Activated CD4-positive, alpha-beta memory T cell treated with anti-CD3 and anti-CD28 coated beads, Interleukin-2, amount 10 ng/mL, durations not matched to agents 7 days and 5 days (primary cell): ENCODE measurements at places on chromosomes 6 and 20.

DNA sequence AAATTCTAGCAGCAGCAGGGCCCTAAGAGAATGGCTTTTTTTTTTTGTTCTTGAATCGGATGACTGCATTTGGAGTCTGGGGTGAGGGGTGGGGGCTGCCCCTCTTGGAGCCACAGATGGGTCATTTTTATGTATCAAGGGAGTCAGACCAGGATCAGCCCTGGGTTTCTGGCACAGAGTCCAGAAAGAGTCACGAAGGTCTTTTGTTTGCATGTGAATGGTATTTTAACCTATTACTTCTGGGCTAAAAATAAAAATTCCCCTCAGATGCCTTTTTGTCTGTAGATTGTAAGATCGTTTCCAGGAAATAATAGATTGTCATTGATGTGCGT, 72.5 kb downstream of the PHACTR3 start:
- no peak for DNase-seq

- DNase-seq, result no peak
These were observed 496.0 kb upstream of the SPTLC3 start for GRCh38 chr20:12512755-12513154.

DNA sequence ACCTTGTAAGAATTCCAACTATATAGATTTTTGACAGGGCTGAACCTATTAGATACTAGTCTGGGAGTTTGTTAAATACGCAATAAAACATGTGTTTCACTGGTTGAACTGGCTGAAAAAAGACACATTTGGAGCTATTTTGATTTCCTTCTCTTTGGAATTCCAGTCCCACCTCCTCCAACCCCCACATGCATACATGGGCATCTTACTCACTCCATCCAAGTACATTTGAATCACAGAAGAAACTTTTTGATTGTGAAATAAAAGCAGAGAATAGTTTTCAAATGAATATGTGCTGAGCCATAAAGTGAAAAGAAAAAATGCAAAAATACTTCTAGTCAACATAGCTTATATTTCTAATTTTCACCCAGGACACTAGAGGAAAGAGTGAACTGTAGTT, 33.9 kb upstream of the STXBP5 start:
- DNase-seq, result no peak

DNA sequence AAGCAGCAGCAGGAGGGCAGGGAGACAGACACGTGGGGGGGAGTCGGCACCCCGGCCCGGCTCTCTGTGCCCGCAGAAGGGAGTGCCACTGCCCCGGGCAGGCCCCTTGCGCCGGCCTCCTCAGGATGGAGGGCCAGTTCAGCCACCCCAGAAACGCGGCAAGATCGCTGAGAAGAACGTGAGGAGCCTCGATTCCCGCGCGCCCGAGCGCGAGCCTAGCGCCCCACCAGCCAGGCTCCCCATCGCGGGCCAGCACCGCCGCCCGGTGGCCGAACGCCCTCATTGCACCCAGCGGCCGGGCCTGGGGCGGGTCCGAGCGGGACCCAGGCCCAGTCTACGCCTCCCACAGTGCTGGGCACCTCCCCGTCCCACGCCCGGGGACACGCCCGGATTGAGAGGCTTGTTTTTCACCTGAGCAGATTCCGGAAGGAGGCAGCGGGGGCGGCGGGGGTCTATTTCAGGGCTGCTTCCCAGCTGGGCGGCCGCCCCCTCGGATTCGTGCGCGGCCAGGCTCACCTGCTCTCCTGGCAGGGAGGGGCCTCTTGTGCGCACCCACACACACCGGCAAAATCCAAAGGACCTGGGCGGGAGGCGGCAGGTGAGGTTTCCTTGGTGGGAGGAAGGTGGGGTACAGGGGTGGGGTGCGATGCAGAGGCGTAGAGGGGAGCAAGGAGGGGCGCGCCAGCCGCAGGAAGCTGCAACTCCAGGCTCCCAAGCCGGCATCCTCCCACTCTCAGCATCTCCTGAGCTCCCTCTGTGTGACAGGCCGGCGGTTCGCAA, 9.0 kb upstream of the GRM4 start:
- DNase-seq, result peak; percentile 60

DNA sequence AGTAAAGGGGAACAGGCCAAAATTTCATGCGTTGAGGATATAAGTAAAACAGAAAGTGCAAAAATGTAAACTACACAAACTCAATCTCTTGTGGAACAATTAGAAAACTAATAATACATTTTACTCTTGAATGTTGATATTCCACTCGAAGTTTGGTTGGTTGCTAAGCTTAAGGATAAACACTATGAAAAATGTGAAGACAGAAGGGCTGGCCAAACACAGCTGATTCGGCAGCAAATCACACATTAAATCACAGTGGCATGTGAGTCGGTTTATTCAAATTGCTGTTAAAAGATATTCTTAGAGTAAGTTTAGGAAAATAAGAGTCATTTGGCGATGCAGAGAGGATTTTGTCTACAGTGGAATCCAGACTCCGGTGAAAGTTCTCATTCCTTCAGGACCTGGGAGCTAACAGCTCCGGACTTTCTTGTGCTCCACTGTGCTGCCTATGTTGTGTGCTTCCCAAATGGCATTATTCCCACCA, 1.4 kb upstream of the EPM2A start:
- no peak for DNase-seq

DNA sequence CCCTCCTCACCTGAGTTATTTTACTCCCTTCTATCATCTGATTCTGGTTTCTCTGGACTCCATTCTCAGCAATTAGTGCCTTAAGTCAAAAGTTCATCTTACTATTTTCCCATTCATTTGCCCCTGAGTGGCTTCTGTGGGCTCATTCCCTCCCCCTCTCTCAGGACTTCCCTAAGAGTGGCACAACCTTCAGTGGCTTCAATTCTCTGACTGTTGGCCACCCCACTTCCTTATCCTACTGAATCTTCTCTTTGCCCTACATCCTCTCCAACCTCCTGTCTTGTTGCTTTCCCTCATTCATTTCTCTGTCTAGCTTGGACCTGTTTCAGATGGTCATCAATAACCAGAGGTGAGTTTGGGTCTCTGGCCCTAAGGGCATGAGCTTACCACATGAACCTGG, 61.1 kb upstream of the GLP1R start:
- DNase-seq, result no peak

- DNase-seq, result no peak
These were observed 5.7 kb upstream of the CD93 start for GRCh38 chr20:23091721-23092383.

DNA sequence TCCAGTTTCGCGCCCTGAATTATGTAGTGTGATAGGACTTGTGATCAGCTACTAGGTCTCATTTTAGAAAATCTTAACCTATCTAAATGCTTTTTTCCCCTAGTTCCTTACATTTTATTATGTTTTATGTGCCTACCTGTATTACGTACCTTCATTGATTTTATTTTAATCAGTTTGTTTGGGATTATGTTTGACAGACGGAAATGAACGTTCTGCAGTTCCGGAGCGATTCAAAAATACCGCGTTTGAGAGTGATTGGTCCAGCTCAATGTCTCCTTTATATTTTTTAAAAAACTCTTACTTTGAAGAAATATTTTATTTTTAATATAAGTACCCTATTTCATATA, 114.3 kb upstream of the BTN3A2 start:
- DNase-seq, result peak; percentile 52

DNA sequence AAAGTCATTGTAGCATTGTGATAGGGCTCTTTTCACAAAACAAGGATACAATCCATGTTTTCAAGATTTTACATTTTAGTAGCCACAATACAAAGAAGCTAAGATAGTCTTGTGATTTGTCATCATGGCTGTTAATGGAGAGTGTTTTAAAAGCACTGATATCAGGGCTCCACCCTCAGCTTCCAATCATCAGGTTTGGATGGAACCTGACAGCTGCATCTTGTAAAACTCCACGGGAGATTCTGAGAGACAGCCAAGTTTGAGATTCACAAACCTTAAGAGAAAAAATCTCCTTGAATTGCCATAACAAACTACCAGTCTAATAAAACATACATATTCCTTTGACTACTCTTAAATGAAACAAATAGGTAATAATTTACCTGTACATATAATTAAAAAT, 280.2 kb downstream of the ESR1 start:
- DNase-seq, result no peak

- DNase-seq, result no peak
These were observed 150.1 kb downstream of the SASH1 start for GRCh38 chr6:148492654-148493290.

- DNase-seq, result no peak
These were observed 52.4 kb upstream of the IPCEF1 start for GRCh38 chr6:154408891-154409500.

DNA sequence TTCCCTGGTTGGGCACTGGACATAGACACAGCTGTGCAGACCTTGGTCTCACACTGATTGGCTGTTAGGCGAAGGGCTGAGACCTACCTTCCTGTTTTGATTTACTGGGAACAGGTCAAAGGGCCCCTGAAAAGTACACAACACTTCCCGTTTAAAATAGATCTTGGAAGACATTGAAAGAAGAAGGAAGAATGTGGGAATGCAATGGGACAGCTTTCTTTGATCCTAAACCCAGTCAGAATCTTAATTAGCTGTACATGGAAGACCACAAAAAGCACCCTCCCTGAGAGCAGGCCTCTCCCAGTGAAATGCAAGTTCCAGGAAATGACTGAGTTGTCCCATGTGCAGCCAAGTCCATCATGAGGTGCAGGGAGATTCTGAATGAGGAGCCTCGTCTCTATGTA, 83.6 kb upstream of the EXOC2 start:
- DNase-seq, result no peak

DNA sequence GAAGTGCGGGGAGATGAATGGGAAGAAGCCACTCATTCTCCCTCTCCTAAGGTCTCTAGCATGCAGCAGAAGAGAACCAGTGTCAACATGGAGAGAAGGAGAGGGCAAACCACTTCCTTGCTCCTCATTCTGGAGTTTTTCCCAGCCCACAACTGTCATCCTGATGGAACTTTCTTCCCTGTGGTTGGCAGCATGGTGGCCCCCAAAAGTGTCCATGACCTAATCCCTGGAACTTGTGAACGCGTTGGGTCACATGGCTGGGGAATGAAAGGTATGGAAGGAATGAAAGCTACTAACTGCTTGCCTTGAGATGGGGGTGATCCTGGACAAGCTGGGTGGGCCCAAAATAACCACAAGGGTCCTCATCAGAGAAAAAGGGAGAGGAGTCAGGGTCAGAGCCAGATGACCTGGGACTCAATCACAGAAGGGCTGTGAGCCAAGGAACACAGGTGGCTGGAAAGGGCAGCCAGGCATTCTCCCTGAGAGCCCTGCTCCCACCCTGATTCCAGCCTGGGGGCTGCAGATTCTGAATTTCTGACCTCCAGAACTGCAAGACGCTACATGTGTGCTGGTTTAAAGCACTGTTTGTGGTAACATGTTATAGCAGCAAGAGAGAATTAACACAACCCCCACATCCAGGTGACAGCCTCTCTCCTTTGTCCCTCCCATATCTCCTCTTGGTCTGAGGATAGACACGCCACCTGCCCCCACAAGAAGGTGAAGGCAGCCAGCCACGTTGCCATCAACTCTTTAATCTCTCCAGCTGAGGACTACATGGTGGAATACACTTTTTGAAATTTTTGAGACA, 63.2 kb downstream of the PYGB start:
- DNase-seq, result no peak

- DNase-seq, result no peak
These were observed at the start of gene FAM83B for GRCh38 chr6:54846243-54846856. Gene FAM83B, plus strand, starts transcription at chr6:54846771. Its CDS starts 23,476 bp downstream, at chr6:54870247.

DNA sequence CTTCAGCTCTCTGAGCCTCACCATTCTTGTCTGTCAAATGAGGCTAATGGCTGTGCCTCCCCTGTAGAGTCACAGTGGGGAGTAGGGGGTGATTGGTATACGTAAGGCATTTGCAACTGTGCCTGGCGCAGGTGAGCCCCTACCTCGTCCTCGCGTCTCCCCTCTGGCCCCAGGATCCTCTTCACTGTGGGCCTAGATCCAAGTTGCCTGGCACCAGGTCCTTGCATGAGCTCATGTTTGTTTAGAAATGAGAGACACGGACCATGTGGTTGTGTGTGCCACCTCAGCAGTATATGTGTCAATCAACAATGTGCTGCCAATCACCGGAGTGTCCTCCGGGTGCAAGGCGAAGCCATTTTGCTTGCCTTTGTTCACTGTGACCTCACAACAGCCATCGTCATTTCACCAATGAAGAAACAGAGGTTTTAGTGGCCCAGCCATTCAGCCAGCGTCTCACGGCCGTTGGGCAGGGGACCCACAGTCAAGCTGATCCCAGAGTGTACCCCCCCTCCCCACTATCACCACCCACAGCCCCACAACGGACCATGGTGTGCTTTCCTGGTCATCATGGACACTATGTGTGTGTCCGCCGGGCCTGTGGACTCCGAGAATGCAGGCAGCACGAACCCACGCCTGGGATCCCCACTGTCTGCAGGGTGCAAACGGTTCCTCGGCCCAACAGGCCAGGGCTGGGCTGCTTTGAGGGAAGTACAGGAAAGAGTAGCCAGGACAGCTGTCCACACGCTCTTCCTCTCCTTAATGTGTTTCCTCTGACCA, 35.9 kb upstream of the STX16 start:
- DNase-seq, result no peak

DNA sequence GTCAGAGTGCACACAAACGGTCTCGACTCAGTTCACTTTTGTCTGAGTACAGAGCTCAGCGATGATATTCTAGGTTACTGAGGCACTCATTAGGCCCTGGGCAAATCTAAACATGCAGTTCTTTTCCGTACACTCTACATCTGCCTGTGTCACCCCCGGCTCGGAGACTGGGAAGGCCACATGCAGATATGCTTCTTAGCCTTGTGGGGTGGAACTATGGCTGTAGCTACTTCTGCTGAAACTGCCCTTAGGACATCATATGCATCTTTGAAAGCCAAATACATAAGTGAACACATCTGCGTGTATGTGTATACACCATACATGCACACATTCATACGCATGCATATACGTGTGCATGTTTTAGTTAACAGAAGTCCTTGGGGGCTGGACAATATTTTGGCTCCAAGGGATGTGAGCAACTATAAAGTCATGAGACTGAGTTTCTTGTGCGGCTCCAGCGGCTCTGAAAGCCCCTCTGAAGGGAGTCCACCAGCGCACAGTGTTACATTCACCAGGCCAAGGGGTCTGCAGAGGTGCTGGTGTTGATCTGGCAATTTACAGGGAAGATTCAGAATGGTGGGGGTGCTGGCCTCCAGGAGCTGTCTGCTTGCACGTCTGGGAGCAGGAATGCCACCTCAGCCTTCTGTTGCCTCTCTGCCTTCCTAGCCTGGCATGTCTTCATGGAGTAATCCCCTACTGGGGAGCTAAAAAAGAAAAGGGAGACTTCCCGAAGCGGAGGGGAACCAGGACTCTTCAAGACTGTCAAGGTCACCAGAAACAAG, 31.6 kb downstream of the PSMG4 start:
- no peak for DNase-seq

GRCh38 chr6:137756788-137757187, 110.3 kb upstream of the TNFAIP3 start:
- no peak for DNase-seq
